ENCODE measurements at places on chromosomes 1 and 21.

DNA sequence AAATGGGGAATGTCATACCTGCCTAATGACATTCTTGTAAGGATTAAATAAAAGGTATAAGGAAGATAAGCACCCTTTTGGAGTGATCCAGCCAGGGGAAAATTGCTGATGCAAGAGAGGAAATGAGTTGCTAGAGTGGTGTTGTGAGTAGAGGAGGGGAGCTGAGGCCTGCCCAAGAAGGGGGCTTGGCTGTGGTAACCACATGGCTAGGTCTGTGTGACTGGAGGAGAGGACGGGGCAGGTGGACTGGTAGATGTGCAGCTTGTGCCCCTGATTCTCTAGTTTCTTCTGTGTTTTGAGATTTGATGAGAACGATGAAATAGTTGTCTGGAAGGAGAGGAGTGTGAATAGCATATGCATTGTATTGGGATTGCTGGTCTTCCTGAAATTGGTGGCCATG lies 6.6 kb downstream of the TXLNA start:
- no peak for DNase-seq

DNA sequence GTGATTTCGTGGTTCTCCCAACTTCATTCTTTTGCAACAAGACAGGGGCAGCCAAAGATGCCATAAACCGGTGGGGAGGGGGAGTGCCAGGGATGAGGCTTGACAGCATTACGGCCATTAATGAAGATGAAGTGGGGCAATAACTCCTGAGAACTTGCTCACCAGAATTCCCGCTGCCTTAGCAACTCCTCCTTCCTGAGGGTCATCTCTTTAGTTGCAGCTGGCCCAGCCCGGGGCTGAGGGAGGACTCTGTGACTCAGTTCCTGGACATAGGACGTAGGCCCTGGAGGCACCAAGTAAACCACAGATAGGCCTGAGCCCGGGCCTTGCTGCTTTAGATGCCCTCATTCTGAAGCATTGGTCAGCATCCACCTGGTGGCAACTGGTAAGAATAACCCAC lies 330.2 kb downstream of the RRAGC start:
- DNase-seq, result no peak

- no peak for DNase-seq
These were observed 31.1 kb downstream of the MRAP start for GRCh38 chr21:32329776-32330175.

- DNase-seq, result no peak
These were observed 58.8 kb upstream of the AJAP1 start for GRCh38 chr1:4595341-4596225.

DNA sequence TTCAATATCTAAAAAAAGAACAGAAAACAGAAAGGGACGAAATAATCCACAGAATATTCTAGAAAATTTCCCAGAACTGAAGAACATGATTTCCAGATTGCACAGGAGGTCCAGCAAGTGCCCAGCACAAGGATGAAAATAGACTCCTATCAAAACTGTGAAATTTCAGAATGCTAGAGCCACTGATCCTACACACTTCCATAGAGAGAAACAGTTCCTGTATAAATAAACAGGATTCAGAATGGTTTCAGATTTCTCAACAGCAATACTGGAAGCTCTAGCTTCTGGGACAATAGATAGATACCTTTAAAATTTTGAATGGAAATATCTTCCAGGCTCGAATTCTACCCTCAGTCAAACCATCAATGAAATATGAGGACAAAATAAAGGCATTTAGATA lies 4.6 kb downstream of the TARBP1 start:
- no peak for DNase-seq

GRCh38 chr1:228375578-228376261 lies 30.9 kb downstream of the TRIM11 start:
- no peak for DNase-seq

DNA sequence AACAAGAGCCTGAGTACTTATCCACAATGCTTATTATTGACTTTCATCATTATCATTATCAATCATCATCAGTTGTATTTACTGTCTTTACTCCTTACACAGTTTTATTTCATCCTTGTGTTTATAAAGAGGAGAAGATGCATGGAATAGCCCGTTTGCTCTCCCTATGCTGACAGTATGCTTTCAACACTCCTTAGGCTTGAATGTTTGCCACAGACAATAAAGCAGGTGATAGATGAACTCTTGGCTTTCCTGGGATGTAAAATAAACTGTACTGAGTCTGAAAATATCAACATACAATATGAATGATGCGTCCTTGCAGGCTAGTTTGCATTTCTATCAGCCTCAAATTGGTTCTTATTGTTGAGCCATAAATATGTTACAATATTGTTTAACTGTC lies 891.8 kb upstream of the NCAM2 start:
- no peak for DNase-seq

- DNase-seq, result no peak
These were observed 139.2 kb downstream of the NEK7 start for GRCh38 chr1:198295971-198296370.

DNA sequence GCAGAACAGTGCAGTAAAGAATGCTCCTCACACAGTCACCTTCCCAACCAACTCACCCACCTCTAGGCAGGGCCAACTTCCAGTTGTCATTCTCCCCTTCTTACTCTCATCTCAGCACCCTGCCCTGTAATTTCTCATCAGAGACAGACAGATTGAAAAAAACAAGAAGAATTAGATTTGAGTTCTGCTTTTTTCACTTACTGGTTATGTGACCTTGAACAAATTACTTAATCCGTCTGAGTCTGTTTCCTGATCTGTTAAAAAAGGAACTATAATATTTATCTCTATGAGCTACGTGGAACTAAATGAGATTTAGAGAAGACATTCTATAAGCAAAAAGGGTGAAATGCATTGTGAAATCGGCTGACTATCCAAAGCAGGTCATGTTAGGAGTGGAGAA lies 330.3 kb downstream of the ZNF326 start:
- DNase-seq, result no peak
